ENCODE measurements at places on chromosomes 3 and 15.

GRCh38 chr3:10888518-10889090 lies 72.6 kb downstream of the SLC6A11 start:
- DNase-seq, result no peak

DNA sequence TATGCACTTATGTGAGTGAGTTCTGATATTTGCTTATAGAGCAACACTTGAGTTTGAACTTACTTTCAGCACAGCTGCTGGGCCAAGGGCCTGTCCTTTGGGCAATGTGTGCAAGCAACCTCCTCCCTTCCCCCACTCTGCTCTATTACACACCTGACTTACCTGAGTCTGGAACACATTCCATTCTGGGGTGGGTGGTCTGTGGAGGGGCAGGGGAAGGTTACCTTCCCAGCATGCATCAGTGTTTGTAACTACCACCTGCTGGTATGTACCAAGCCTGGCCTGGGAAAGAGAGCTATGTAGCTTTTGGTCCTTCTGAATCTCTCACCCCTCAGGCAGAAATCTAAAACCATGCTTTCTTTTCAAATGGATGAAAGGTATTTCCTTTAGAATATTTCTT lies 103.0 kb downstream of the ISL2 start:
- DNase-seq, result no peak

GRCh38 chr15:84807228-84807627 lies 9.9 kb upstream of the ALPK3 start:
- DNase-seq, result no peak

GRCh38 chr15:57943171-57943570 lies 122.3 kb downstream of the ALDH1A2 start:
- DNase-seq, result peak; percentile 73

- DNase-seq, result peak; percentile 79
Measured at GRCh38 chr3:139935016-139935865, at the start of gene CLSTN2. Gene CLSTN2 (plus strand): TSS chr3:139935185.

DNA sequence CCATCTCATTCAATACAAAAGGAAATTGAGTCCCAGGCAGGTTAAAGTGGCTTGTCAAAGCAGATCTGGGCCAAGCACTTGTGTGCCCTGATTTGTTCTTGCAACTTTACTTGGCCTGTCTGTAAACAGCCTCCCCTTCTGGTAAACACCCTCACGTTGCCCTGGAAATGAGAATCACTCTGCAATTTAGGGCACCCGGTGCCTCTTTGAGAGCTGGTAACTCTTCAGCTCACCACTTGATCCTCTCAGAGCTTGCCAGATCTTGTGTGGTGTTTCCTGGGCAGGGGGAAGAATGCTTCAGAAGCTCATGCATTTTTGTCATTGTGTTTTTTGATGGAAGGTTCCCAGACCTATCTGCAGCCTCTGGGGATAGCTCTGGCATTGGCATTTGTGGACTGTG lies 11.3 kb downstream of the MED12L start:
- DNase-seq, result no peak

- no peak for DNase-seq
Measured at GRCh38 chr3:101142160-101142559, 148.9 kb upstream of the ABI3BP start.

Data from muscle of back (tissue), 13 donors.